ENCODE measurements at places on chromosomes 11 and 22.

DNA sequence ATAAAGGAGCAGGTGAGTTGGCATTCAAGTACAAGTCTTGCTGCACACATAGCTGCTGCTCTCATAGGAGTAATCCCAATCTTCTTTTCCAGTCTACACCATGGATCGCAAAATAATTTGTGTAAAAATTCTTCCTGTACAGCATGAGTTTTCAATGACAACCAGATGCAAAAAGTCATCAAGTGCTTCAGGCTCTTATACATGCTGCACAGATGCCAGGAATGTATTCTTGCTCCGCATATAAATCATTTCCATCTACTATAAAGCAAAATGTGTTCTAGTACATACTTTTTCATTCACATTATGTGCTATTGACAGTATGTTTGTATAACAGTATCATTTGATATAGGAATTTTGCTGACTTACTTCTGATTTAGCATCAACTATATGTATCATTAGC, 35.4 kb downstream of the NXPE2 start:
- DNase-seq, result no peak

GRCh38 chr11:61602775-61603569, 22.1 kb upstream of the SYT7 start:
- DNase-seq, result no peak

DNA sequence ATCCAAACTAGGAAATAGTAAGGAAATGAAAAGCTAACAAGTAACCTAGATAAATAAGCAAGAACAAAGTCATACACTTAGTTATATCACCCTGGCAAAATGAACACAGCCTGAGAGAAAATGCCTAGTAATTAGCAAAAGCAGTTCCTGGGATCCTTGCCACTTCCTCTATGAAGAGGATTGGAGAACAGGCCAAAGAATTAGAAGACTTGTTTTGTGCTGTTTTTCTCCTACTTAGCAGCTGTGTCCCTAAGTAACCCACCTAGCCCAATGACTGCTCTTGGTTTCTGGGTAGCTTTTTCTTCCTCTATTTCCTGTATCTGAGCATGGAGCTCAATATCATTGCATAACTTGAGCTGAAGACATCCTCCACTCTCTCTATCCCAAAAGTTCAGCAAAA, 713.9 kb downstream of the ETS1 start:
- no peak for DNase-seq

DNA sequence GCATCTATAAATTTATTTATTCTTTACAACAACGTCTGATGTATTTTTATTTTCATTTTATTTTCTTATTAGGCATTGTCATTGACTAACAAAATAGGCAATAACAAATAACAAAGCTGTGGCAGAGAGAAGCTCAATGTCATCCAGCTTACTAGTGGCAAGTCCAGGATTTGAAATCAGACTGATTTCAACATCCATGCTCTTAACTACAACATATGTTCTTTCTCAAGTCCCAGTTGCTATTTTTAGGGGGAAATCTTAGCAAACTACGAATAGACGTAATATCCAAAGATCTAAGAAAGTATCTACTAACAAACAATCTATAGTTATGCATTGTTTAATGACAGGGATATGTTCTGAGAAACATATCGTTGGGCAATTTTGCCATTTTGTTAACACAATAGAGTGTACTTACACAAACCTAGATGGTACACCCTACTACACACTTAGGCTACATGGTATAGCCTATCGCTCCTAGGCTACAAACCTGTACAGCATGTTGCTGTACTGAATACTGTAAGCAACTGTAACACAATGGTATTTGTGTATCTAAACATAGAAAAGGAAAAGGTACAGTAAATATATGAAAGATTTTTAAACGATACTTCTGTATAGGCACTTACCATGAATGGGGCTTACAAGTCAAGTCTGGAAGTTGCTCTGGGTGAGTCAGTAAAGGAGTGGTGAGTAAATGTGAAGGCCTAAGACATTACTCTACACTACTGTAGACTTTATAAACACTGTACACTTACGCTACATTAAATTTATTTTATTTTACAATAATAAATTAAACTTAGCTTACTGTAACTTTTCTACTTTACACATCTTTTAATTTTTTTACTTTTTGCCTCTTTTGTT, 151.3 kb downstream of the DLG2 start:
- DNase-seq, result no peak

DNA sequence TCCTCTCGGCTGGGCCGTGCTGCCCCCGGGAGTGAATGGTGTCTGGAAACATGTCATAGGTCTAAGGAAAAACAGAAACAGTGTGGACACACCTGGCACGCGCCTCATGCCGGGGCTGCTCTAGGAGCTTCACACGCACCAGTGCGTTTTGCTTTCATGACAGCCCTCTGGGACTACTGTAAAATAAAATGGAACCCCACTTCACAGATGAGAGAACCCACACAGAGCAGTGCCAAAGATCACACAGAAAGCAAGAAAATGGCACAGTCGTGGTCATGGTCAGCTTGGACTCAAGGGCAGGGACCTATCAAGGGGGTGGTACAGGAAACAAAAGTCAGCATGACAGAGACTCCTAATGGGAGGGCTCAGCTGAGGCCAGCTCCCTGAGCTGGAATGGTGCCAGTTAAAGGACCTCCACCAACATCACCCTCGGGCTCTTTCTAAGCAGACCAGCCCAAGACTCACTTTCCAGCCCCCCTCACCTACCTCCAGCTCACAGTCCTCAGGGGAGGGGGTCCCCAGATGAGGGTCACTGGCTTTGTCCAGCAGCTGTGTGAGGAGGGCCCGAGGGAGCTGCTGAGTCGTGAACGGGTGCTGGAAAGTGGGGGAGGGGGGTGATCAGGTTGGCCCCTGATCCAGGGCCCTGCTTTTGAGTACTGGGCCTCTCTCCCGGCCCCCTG, 3.3 kb downstream of the MAP4K2 start:
- no peak for DNase-seq

GRCh38 chr11:61480994-61481335, 27.6 kb upstream of the LRRC10B start:
- no peak for DNase-seq

DNA sequence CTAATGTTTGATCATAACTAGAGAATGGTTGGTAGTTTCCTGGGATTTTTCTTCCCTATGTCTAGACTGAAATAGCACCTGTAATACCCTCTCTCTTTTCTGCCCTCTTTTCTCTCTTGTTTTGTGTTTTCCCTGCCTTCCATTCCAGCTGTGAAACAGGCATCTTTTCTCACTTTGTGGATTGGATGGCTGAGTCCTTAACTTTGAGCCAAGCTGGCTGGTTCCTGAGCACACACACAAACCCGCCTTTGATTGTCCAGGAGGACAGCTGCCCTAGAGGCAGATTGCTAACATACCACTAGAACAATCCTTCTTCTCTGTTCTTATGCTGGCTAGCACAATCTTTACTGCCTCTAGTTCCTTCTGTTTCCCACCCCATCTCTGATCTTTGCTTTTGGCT, 17.7 kb downstream of the CTNND1 start:
- DNase-seq, result no peak

DNA sequence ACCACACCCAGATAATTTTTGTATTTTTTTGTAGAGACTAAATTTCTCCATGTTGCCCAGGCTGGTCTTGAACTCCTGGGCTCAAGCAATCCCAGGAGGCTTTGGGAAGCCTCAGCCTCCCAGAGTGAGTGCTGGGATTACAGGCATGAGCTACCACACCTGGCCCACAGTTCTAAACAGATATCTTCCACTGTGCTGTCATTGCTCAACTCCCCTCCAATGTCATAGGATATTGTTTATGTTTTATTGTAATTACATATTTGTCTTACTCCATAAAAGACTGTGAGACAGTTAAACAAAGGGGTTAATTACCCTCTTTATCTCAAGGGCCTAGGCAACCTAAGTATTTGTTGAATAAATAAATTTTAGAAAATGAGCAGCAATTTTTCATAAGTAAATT, 204.2 kb downstream of the GRM5 start:
- no peak for DNase-seq

DNA sequence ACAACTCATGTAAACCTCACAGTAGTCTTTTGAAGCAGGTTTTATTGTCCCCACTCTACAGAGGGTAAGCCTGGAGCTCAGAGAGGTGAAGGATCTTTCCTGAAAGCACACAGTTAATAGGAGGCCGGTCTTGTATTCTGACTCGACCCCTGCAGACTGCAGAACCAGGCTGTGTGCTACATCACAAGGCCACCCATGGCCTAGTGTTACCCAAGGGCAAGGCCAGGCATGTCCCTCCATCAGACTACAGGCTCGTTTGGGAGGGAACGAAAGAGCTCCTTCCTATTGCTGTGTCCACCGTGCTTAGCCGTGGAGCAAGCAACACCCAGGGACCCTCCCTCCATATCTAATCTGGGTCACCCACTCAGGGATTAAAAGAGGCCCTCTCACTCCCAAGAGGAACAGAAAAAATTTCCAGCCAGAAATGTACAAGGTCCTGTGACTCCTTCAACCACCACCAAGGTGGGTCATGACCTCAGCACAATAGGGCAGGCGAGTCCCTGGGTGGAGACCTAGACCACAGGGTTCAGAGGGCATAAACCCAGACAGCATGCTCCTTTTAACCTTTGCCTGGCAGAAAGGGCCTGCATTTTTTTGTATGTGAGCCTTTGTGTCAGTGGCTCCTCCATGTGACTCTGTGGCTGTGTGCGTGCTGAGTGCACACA, 6.3 kb upstream of the SMIM35 start:
- DNase-seq, result no peak

- no peak for DNase-seq
These were observed 44.8 kb downstream of the BUD13 start for GRCh38 chr11:116727990-116728389.

DNA sequence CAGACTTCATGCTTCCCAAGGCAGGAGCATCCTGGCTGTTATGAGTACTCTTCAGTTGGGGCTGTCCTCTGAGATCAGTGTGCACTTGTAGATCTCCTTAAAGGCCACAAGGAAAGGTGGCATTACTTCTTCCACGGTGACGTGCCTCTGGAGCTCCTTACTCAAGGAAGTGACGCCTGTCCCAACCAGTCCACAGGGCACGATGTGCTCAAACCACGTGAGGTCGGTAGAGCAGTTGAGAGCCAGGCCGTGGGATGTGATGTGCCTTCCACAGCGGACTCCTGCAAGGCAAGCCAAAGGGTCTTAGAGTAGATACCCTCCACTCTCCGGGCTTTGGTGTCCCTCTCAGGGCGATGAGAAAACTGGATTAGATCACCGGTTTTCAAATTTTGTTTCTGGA, 1.4 kb downstream of the LIPT2 start:
- no peak for DNase-seq

DNA sequence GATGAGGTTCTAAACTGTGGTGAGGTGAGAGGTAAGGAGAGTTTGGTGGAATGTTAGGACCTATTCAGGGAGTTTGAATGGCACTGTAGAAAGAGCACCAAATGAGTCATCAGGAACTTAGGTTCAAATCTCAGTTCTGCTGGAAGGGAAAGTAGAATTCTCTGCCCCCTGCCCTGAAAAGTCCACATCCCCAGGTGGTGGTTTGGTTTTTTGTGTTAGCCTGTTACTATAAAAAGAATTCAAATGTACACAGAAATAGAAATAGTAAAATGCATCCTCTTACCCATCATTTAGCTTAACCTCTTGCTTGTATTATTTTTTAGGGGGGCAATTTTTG, 20.2 kb downstream of the PPFIBP2 start:
- DNase-seq, result no peak

- DNase-seq, result no peak
These were observed 273.9 kb downstream of the SBF2 start for GRCh38 chr11:10019906-10020682.

DNA sequence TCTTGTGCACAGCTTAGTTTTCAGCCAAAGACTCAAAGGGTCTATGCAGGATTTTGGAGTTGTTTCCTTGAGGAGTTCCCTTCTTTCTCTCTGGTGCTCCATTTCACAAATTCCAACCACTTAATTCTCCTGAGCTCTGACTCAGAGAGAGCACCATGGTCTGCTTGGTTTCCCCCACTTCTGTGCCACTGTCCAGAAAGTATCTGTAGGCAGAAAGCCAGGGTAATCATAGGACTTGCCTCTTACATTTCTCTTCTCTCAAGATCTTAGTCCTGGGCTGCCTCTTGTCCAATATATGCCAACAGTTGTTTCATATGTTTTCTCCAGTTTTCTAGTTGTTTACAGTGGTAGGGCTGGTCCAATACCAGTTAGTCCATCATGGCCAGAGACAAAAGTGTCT, 6.4 kb upstream of the MRGPRD start:
- DNase-seq, result no peak

DNA sequence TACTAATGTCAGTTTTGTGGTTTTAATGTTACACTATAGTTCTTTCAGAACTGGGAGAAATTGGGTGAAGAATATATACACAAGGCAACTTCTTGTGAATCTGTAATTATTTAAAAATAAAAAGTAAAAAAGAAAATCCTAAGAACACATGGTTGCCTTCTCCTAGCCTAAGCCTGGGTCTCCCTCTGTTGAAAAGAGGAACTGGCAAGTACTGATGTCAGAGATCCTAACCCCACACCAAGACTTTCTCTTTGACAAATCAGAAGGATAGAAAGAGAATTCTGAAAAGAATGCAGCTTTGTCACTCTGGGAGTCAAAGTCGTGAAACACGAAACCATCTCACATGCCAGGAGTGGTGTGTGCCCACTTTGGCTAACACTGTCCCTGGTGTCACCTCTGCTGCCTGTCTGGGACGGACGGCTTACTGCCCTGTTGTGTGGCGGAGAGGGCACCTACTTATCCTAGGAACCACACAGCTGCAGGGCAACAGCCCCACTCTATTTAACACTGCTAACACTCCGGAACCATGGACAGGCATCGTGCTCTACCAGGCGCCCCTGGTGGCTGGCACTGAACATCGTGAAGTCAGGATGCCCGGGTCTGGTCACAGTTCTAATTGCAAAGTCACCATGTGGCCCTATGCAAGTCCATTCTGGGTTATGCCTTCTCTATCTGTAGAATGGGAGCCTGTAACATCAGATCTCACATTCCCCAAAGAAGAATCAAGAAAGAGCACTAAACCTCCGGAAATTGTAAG, 108.7 kb upstream of the CD82 start:
- DNase-seq, result no peak

DNA sequence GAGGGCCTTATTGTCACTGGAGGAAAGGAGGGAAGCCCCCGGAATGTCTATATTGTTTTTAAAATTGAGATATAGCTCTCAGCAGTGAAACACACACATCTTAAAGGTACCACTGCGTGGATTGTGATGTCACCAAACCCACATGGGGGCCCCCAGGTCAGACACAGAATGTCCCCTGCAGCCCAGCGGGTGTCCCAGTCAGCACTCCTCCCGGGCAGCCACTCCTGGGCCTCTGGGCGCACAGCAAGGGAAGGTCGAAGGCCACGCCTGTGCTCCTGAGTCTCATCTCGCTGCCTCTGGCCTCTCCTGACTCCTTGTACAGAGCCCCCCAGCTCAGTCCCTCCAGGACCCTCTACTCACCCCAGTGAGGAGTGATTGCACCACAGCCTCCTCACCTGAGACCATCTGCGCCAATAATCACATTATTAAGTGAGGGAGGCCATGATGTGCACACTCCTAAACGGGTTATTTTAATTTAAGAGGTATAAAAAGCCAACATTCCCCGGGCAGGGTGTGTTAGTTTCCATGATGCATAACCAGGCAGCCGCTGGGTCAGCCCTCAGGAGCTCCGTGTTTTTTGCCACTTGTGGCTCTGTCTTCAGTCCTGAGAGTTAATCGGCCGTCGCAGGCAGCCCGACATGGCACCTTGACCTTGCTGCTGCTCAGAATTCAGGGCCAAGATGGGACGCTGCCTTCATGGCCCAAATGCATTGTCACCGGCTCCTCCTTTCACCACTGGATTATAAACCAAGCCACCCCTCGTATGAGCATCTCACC, 1089.3 kb downstream of the BRD1 start:
- no peak for DNase-seq

GRCh38 chr11:108781946-108782345, 117.1 kb downstream of the DDX10 start:
- no peak for DNase-seq

- no peak for DNase-seq
These were observed 100.3 kb downstream of the RBFOX2 start for GRCh38 chr22:35928285-35928798.

All from cerebellum (tissue), 4 donors.